RKO (cell line): ENCODE measurements at places on chromosomes 3 and 15.

DNA sequence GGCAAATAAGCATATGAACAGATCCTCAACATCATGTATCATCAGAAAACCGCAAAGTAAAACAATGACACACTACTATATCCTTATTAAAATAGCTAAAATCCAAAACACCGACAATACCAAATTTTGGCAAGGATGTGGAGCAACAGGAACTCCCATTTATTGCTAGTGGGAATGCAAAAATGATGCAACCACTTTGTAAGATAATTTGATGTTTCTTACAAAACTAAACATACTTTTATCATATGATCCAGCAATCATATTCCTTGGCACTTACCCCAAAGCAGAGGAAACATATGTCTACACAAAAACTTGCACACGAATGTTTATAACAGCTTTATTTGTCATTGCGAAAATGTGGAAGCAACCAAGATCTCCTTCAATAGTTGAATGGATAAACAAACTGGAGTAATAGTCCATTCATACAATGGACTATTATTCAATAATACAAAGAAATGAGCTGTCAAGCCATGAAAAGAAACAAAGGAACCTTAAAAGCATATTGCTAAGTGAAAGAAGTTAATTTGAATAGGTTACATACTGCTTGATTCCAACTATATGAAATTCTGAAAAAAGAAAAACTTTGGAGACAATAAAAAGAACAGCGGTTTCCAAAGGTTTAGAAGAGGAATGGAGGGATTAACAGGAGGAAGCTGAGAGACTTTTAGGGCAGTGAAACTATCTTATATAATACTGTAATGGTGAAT is 172.0 kb downstream of the VPS13C start:
- DNase-seq = no peak

DNA sequence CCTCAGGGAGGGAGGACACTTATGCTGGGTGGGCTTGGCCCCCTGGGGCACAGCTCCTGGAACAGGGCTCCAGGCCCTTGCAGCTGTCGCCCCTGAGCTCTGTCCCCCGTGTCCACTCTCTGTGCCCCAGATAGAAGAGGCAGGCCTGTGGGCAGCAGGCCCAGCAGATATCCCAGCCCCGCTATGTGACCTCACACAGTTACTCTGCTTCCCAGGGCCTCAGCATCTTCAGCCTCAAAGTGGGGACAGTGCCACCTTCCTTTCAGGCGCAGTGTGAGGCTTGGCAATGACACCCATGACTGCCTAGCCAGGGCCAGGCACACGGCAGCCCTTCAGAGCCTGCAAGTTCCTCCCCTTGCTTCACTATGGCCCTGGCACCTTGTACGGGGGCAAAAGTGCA is 98.4 kb downstream of the IQSEC1 start:
- DNase-seq = no peak

DNA sequence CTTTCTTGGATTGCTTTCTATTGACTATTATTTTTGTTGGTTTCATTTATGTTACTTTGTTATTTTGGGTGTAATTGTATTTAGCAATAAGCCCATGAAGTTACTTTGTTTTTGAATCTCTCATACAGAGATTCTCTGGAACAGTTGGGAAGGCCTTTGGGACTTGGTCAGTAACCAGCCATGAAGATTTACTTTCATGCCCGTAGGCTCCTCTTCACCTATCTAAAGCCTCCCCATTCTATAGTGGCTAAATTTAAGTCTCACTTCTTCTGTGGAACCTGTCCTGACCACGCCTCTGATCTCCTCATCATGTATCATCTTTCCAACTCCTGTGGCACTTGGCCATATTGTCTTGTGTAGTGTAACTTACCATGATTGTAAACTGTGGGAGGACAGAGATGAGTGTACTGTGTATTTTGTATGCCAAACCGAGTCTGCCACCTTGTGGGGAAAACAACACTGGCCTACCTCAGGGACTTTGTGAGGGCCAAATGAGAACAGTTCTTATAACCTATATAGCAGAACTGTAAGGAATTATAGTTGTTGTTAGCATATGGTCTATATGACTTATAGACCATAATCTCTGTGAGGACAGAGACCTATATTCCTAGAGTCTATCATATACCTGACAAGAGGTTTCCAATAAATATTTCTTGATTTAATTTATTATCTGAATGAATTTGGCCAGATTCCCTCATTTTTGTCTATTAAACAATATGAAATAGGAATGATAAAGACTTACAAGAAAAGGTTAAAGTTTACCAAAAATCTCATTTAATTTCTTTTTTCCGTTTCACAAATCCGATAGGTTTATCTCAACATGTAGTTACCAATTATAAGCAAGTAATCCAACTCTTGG is 75.0 kb downstream of the STARD9 start:
- DNase-seq = peak; percentile 84

GRCh38 chr15:52730594-52730993 is 51.4 kb upstream of the ATOSA start:
- DNase-seq = no peak

DNA sequence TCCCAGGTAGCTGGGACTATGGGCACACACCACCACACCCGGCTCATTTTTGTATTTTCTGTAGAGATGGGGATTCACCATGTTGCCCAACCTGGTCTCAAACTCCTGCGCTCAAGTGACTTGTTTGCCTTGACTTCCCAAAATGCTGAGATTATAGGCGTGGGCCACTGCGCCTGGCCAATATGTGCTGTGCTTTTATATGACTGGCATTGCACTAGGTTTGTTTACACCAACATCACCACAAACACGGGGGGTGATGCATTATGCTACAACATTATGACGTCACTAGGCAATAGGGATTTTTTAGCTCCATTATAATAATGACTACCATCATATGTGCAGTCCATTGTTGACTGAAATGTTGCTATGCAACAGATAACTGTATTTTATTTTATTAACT is 6.9 kb downstream of the APH1B start:
- no peak for DNase-seq
